ENCODE measurements at places on chromosomes 5 and 9.

DNA sequence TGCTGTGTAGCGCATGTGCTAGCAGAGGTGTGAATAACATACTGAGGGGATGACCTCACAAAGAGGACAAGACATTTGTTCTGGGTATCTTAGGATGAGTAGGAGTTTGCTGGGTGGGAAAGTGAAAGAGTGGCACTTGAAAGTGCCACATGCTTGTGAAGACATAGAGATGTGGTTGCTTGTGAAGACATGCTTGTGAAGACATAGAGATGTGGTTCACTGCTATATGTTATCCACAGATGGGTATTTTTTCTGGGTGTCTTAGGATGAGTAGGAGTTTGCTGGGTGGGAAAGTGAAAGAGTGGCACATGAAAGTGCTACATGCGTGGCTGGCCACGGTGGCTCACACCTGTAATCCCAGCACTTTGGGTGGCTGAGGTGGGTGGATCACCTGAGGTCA, 63.6 kb downstream of the MAST4 start:
- DNase-seq, result no peak

DNA sequence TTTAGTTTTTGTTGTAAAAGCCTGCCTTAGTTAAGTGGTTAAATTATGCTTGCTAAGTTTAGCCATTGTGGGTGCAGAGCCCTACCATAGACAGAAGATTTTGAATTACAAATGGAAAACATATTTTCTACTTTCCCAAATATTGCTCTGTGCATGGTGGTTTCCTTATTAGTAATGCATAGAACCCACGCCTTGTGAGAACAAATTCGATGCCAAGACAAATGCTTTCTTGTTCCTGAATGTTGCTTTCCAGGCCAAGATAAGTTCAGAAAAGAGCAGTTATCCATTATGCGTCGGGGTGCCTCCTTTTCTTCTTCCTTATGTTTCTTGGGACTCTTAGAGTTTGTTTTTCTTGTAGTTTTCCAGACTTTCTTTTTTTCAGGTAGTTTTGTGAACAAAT, 31.0 kb upstream of the GARNL3 start:
- DNase-seq, result no peak

DNA sequence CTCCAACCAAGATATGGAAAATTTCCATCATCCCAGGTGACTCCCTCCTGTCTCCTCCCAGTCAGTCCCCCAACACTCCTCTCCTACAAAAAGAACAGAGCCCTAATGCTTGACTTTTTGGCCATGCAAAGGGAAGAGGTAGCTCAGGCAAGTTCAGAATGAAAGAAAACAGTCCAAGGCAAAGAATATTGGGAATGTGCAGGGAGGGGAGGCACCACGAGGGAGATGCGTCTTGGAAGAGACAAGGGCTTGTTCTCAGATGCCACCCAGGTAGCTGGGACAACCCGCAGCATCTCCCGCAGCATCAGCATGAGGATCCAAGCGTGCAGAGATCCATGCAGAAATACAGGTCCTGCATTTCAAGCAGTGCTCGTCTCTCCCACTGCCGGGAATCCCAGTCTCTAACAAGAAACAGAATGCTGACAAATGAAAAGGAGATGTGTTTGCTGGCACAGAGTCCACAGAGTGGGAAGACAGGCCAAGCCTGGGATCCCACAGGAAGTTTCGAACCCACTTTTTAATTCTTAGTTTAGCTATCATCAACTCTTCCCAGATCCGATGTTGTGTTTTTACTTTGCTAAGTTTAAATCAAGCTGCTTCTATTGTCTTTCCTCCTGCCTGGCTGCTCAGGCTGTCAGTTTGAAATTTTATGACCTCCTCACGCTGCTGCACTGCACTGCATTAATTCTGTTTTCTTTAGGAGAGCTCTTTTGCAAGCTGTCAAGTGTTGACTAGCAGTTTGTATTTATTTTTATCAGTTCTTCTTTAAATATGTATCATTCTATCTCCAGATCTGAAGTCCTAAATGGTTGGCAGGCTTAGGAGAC, 86.8 kb upstream of the OSMR start:
- DNase-seq, result no peak

- DNase-seq, result no peak
Measured at GRCh38 chr5:181069767-181070491, 29.9 kb downstream of the BTNL9 start.

DNA sequence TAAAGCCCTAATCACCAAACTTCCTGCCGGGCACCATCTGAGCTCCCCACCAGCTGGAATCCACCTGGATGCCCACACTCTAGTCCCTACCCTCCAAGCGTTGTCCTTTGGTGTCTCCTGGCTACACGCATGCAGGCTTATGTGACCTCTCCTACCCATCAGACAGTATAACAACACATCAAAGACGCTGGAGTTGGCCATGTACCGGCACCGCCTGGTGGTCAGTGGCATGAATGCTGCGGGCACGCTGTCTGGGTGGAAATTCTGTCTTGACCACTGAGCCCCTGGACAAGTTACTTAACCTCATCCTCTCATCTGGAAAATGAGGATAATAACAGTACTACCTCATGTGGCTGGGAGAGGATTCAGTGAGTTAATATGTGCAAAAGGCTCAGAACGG, 23.4 kb upstream of the CORO2A start:
- DNase-seq, result no peak

DNA sequence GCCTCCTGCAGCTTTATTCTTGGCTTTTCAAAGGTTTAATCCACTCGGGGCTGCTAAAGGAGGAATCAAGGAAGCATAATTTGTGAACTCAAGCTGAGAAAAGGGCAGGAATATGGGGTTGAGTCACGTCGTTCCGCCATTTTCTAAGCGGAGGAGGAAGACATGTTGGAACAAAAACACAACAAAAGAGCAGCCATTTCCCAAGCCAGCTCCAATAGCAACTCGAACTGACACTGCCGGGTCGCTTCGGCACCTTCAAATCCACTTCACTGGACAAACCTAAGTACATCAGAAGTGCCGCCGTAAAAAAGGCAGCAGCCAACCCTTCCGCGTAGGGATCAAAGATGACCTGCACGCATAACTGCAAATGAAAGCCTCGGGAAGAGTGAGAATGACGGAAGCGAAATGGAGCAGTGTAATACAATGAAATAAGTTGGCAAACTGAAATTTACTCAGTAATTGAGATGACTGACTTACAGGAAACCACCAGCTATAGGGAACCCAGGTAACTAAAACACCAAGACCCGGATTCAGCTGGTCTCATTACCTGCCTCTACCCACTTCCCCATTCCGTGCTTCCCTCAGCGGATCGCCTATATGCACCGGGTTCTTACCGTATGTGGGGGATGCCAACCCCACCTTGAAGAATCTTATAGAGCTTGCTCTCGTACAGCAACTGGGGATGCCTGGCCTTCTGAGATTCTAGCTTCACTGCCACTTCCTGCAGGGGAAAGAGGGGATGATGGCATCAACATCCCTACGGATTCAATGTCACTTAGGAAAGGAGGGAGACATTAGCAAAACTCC, 1.6 kb downstream of the CSNK1A1 start:
- no peak for DNase-seq

DNA sequence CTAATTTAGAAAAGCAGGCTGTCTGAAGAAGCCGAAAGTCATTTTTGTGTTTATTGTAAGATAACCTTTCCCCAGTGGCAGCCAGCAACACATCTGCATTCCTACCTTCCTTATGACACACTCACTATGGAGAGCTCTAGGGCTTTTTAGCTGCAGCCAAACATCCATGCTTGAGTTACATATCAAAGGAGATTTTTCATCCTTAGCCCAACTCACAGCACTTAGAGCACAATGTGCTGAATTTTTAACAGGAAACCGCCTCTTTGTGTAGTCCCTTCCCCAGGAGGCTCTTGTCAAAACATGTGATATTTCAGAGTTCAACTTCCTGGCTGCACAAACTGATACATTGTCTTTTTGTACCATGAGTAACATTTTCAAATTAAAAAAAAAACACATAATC, 379.2 kb downstream of the CTNND2 start:
- DNase-seq, result no peak

- no peak for DNase-seq
Measured at GRCh38 chr5:160978944-160979343, 126.9 kb upstream of the ATP10B start.

GRCh38 chr9:76873056-76873792, 32.7 kb downstream of the PRUNE2 start:
- no peak for DNase-seq

DNA sequence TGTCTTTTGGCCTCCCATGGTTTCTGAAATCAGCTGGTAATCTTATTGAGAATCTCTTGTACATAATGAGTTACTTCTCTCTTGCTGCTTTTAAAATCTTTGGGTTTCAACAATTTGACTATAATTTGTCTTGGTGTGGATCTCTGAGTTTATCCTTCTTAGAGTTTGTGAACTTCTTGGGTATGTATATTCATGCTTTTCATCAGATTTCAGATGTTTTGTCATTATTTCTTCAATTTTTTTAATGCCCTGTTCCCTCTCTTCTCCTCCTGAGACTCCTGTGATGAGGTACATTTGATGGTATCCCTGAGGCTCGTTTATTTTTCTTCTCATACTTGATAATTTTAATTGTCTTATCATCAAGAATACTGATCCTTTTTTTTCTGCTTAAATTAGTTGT, 2.2 kb upstream of the CCL21 start:
- DNase-seq, result no peak

DNA sequence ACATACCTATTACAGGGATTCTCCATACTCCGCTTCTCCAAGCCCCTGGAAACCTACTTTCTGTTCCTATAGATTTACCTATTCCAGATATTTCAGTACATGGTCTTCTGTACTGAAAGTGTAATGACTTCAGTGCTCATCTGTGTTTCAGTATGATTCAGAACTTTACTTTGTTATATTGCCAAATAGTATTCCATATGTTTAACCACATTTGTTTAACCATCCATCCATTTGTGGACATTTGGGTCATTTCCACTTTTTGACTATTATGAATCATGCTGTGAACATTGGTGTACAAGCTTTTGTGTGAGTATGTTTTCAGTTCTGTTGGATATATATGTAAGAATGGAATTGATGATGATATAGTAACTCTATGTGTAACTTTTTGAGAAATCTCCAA, 188.9 kb downstream of the PDZD2 start:
- no peak for DNase-seq

- no peak for DNase-seq
Measured at GRCh38 chr5:56561-57290, 35.2 kb upstream of the PLEKHG4B start.

DNA sequence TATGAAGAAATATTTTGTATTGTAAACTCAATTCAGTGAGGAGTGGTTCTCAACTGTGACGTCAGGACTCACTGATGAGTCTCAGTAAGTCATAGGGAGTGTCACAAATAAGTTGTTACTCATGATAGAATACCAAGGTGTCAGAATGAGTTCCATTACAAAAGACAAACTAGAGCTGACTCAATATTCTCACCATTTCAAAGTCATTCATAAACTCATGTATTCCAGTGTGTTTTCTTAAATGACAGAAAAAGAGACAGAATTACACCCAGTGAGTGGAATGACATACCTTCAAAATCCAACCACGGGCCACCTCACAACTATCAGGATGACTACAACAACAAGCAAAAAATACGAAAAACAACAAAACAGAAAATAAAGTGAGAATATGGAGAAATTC, 321.5 kb downstream of the ENC1 start:
- no peak for DNase-seq

DNA sequence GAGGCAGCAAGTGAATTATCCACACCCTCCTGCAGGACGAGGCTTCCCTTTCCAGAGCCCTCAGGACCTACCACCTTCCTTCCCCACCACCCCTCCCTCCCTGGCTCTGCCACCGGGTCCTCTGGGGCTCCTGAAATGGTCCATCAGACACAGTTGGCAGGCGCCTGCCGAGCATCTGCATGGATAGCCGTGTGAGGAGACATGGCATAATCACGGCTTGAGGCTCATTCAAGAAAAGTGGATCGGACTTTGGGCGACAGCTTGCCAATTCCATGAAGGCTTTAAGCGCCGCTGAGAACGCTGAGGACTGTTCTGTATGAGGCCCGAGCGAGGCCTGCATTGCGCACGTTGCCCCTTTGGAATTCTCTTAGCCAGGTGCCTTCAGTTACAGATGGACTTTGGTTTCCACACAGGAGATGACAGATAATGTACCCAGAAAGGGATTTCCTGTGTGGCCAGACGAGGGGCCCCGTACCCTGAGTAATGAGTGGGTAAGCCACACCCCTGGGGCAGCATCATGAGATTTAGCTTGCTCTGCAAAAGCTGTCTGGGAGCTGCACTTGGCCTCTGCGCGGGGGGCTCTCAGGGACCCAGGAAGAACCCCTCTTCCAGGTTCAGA, 179.8 kb downstream of the OLFM1 start:
- no peak for DNase-seq

DNA sequence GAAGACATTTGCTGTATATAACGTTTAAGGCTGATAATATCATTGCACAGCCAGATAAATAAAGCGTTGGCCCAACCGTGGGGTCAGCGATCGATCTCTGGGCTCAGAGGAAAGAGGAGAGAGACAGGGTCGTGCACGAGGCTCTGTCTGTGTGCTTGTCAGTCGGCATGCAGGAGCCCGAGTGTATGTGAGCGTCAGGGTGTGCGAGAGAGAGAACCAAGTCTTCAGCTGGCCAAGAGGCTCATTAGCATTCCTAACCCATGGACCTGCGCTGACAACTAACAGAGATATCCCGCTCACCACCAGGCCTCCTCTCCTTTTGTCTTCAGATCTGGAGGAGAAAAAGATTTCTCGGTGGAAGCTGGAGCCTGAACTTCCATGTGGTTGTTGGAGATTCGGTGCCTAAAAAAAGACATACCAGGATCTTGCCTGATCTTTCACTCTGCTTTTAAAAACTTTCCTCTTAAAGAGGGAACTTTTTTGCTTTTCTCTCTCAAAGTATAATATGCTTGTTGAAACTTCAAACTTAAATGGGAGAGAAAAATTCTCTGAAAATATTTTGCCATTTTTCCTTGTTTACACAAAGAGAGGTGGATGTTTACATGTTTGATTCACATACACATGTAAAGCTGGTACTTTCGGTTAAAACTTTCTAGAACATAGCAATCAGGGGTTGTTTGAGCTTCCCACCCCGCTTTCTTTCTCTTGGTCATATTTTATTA, 16.5 kb downstream of the NR2F1 start:
- DNase-seq, result no peak

- DNase-seq, result no peak
Measured at GRCh38 chr9:31290731-31291130, 1093.7 kb upstream of the ACO1 start.

DNA sequence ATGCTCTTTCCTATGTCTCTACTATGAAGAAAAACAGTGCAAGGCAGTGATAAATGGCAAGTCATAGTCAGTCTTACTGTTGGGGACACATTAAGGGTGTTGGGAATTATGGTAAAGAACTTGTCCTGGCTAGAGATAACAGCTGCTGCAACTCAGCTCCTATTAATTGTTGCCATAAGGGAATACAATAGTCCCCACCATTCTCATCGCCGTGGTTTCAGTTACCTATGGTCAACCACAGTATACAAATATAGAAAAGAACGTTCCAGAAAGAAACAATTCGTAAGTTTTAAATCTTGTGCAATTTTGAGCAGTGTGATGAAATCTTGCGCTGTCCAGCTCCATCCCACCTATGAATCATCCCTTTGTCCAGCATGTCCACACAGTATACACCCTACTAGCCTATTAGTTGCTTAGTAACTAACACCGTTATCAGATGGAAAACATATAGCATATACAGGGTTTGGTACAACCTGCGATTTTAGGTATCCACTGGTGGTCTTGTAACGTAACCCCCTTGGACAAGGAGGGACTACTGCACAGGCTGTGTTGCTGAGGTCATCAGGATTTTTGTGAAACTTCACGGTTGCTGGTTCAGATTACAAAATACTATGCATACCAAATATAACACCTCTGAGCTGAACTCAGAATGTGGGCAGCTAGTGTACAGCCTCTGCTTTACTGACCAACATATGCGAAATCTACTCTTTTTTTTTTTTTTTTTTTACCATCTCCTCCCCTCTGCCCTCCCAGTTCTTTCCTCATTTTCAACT, 53.5 kb downstream of the ZFR start:
- DNase-seq, result no peak

All from NCI-H1436 (cell line).